ENCODE measurements at places on chromosomes 7 and 10.

DNA sequence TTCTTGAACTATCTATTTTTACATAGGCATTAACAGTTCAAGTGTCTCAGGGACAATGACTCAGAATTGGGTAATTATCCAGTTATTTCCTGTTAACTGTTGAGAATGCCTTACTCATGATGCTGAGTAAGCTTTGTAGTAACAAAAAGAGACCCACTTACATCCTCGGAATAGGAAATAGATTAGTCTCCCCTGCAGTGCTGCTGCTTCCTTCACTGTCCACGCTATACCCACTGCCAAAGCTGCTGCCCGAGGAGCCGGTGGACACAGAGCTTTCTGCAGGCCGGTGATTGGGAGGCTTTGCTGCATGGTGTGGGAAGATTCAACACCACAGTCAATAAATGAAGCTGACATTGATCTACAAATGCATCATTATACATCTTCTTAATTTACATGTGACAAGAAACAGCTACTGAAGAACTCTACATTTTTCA is 357.1 kb downstream of the PCLO start:
- no peak for DNase-seq

DNA sequence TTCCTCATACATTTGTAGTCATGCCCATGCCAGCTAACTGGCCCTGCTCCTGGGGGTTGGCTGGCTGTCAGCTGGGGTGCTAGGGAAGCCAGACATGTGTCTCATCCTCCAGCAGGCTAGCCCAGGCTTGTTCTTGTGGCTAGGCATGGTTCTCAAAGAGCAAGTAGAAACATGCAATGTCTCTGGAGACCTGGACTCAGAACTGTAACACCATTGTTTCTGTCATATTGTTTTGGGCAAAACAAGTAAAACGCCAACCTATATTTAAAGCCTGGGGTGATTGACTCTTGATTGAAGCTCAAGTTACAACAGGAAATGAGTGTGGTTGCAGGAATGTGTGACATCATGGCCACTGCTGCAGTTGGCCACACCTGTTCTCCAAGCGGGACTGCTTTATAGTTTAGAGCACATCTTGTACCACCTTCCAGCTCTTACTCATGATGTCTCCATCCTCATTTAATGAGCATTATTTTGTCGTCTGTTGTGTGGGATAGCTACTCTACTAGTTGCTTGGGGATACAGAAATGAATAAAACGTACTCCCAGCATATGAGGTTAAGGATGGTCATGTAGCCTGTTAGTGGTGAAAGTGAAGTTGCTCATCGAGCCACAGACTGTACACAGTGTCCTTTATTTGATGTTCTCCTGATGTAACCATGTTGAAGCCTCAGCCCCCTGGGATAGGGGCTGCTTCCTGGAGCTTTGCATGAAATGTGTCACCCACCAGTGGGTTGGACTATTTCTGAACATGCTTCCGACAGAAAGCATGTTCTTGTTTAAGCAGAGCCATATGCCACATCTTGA is 168.4 kb downstream of the SORCS3 start:
- DNase-seq: no peak

DNA sequence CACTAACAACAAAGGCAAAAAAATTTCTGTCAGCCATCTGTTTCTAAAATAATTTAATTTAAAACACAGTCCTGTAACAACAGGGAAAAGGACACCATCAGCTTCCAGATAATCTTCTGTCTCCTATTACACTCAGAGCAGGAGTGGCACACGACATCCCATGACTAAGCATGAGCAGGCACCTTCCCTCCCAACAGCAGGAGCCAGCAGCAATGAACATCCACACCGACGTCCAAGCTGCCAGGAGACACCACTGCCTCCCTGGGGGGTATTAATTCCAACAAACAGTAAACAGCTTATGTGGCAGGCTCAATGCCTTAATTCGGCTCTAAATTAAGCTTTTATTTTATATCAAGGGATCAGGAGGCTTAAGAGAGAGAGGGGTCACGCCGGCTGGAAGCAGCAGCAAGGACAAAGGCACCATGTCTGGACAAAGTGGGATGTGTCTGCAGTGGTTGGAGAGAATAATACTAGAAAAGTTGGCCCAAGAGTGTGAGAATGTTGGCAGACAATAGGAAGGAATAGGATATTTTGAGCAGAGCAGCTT is 45.7 kb downstream of the KIAA1549 start:
- DNase-seq: no peak

DNA sequence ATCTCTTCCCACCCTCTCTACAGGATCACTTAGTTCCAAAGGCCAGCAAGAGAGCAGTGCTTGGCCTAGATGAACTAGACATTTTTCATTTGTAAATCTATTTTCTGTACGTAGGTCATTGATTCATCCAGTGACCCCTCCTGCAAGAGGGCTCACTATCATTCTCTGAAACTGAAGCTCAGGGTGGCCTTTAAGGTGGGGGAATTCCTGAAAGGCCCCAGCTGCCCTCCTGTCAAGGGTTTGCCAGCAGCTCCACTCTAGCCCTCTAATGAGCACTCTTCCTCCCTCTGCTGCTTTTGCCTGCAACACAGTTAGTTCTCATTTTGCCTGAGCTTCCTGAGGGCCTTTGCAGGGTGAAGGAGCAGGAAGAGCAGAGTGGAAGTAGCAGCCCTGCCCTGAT is 41.2 kb downstream of the LRRC18 start:
- no peak for DNase-seq

DNA sequence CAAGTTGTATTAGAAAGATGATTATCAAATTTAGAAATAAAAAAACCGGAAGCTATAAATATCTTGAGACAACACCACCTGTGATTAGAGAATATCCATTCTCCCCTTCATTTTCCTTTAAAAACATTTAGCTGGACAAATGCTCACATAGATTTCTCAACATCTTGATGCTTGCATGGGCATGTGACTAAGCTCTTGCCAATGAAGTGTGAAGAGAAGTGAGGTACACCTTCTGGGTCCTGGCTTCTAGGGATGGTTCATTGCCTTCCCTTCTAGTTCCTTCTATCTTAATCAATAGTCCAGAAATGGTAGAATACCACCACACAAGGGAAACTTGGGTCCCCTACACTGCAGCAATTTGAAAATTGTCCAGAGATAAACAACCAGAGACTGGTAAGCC is 41.0 kb downstream of the WAPL start:
- no peak for DNase-seq

Measured in T-helper 2 cell treated with Interferon-gamma antibody and Interleukin-4, amounts not matched to agents 5 μg/mL and 100 μg/mL, for 36 hours (primary cell).